Activated CD4-positive, alpha-beta T cell treated with anti-CD3 and anti-CD28 coated beads, Interleukin-2, Interleukin-6, amounts not matched to agents 100 ng/mL and 50 ng/mL, durations not matched to agents 16 hours and 8 hours (primary cell): ENCODE measurements at places on chromosomes 11 and 22.
A peak's percentile ranks its signal among the peaks of the same experiment; 100 is the strongest.

DNA sequence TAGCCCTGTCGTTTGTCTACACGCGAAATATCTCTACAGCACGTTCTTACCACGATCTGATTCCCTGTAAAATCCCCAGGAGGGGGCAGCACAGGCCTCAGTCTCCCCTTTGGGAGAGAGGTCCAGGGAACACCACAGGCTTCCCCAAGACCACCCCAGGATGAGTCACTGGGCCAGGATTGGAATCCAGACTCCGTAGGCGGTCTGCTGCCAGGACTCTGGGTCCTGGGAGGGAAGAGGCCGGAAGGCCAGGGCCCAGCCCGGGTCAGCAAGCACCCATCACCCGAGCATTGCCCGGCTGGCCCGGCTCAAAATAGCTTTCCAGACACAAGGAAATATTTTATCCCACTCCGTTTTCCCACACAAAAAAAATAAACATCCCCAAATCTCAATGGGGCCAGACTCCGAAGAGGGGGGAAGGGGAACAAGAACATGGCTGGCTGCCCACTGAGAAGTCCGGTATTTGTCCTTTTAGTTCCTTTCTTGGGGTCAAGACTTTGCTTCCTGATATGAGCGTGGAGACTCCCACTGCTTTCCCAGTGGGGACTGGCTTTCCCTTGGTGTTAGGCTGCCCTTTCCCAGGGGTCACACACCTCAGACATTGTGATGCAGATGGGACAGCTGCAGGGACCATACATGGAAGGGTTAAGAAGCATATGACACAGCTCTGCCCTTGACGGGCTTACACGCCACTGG lies 91.3 kb downstream of the LRRC32 start:
- no peak for DNase-seq

DNA sequence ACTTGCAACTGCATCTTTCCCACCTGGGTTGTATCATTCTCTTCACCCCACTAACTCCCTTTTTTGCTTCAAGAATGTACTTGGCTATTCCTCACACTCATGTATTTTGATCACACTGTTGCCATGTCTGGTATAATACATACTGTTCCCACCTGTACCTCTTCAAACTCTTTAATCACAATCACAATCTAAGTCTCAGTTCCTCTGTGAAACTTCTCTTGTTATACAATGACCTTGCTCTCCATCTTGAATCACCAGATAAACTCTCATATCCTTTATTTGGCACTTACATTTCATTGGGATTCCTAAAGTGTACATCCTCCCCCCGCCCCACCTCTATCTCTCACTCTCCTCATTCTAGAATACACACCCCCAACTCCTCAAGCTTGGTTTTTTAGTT lies 516.0 kb upstream of the CHORDC1 start:
- no peak for DNase-seq

GRCh38 chr22:19576460-19577421 lies 52.5 kb upstream of the CLDN5 start:
- DNase-seq, result peak; percentile 85

DNA sequence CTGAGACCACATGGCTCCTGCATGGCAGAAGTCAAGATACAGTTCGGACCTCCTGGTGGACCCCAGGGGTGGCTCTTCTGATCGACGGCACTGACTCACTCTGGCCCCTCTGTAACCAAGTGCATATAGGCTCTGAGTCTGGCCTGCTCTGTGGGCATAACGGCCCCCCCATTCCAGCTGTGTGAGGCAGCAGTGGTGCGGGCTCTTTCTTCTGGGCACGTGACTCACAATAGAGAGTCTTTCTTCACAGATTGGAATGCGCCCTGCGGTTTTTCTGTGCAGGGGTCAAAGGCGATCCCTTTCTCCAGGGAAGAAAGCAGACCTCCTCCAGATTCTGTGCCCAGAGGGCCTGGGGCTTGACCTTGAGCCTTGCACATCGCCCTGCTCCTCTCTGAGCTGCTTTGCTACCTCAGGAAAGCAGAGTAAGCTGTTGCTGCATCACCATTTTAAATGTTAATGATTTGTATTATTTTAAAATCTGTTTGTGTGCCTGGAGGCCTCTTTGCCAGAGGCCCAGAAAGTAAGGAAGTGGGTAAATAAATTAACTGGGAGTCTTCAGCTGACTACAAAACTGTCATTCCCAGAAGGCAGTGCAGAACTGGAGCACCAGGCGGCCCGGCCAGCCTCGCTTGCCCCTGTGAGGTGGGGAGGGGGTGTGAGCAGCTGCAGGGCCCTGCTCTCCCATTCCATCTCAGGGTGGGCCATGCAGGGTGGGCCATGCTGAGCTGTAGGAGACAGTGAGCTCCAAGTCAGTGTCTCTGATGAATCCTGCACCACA lies 199.0 kb downstream of the GRIK4 start:
- no peak for DNase-seq

DNA sequence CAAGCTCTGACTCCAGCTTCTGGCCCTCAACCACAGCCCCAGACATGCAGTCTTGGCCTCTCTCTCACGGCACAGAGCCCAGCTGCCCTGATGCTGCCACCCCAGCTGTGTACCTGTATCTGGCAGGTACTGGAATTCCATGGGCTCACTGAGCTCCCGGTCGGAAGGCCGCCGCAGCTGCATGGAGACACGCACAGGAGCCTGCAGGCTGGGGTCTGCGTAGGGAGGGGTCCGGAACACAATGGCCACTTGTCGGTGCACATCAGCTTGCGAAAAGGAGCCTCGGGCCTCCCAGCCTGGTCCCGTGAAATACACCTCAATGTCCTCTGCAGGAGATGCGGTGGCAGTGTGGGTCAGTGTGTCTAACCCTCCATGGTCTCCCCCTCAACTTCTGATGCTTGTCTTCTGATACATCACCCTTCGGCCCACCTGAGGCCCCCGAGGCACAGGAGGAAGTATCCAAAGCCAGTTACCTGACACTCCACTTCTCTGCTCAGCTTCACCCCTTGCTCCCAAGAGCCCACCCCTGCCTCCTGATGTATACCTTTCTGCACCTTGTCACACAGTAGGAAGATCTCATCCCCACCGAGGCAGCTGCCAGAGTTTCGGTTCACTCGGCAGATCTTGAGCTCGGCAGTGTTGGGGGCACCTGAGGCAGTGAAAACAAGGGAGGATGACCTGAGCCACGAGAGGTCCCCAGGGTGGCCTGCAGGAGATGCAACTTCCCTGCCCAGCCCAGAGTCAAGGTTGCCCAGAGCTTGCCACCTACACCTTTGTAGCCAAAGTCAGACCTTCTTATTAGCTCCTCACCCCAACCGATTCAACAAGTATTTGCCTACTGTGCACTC lies 4.3 kb downstream of the RELA start:
- no peak for DNase-seq

DNA sequence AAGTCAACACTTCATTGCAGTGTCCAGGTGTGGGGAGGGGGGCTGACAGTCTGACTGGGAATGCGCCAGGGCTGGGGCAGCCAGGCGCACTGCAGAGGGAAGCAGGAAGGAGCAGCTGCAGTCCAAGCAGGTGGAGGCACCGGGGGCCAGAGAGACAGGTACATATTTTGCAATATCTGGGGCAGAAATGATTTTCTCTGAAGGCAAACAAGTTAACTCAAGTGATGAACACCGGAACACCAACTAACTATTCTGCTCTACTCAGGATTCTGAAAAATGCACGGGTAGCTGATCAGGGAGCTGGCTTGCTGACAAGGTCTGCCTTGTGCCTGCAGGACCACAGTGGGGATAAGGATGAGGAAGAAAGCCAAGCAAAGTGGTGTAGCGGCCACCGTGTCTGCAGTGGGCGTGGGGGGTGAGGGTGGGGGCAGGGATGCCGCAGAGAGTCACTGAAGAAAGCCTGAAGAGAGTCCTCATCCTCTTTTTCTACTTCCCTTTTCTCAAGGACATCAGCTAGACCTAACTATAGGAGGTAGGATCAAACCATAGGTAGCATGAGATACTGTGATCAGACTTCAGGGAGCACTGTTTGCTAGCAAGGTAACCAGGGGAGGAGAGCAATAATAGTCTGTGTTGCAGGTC lies 83.4 kb downstream of the SCN3B start:
- no peak for DNase-seq

DNA sequence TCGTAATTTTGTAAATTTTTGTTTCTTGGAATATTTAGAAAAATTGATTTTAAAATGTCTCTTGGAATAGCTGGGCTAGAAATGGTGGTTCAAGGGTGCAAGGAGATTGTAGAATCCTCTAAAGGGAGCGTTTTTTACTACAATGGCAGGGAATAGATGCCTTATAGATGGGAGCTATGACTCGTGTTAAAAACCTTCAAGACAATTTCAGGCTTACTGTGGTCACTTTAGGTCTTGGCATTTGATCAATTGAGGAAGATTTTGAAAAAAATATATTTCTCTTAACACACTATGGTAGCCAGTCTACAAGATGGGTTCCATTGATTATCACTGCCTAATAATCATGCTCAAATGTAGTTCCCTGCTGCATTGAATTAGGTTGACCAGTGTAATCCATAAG lies 25.0 kb downstream of the METTL15 start:
- no peak for DNase-seq
